ENCODE measurements at places on chromosomes 6 and 20. TPM values are rescaled to one million over a fixed set of nuclear protein-coding genes. Genes with fewer than 3 reads are reported as not detected.

Gene FGD2
- not detected for total RNA-seq

Gene HLA-DQA2
- total RNA-seq = not detected

Gene PNPLA1
- total RNA-seq = not detected

Gene LKAAEAR1
- total RNA-seq = not detected

Gene NKAIN4
- 44.0 TPM for total RNA-seq

Gene SPTLC3
- total RNA-seq = 0.09 TPM

Gene NECAB3
- total RNA-seq = 56.0 TPM

Gene SNAP25
- 9.2 TPM for total RNA-seq

Gene FNDC11
- 1.5 TPM for total RNA-seq

Gene DEFB119
- not detected for total RNA-seq

Gene FNDC1
- total RNA-seq = 0.09 TPM

Gene MAPK14
- total RNA-seq = 31.6 TPM

Gene SLC35F1
- total RNA-seq = 41.4 TPM

Gene SMOC2
- total RNA-seq = 0.14 TPM

Gene PCMT1
- total RNA-seq = 65.5 TPM

Gene OPN5
- not detected for total RNA-seq

Gene ADGRF5
- not detected for total RNA-seq

Gene EYA2
- total RNA-seq = 1.3 TPM

Gene F13A1
- 0.39 TPM for total RNA-seq

Gene MBOAT1
- total RNA-seq = 12.0 TPM
